Lung microvascular endothelial cell (primary cell): ENCODE measurements at places on chromosomes 4 and X. TPM values are rescaled to one million over a fixed set of nuclear protein-coding genes. Genes with fewer than 3 reads are reported as not detected.
A peak's percentile ranks its signal among the peaks of the same experiment; 100 is the strongest.

Gene CRLF2
- not detected in 2 replicates for total RNA-seq

- peak; percentile 21 for DNase-seq
Measured at GRCh38 chrX:44343412-44344141, at the start of gene EFHC2. Gene EFHC2 (minus strand): TSS chrX:44343672. CDS start chrX:44343588, 84 bp downstream.

- DNase-seq, result no peak
Measured at GRCh38 chr4:55830716-55831115, 11.1 kb downstream of the EXOC1L start.

DNA sequence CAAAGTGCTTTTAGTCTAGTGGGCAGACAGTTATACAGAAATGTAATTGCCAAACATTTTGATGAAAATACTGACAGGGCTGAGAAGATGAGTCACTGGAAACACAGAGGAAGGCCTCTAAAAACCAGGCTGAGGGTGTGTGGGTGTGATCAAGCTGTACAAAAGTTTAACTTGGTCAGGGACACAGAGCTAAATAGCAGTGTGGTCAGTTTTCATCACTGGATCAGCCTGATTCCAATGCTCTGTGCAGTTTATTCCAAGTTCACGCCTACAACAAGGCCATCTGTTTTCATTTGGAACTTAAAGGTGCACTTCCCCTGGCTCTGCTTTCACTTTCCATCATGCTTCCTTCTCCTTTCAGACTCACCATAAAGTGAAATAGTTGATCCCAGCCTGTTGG lies 10.6 kb downstream of the CENPVL3 start:
- DNase-seq, result no peak

DNA sequence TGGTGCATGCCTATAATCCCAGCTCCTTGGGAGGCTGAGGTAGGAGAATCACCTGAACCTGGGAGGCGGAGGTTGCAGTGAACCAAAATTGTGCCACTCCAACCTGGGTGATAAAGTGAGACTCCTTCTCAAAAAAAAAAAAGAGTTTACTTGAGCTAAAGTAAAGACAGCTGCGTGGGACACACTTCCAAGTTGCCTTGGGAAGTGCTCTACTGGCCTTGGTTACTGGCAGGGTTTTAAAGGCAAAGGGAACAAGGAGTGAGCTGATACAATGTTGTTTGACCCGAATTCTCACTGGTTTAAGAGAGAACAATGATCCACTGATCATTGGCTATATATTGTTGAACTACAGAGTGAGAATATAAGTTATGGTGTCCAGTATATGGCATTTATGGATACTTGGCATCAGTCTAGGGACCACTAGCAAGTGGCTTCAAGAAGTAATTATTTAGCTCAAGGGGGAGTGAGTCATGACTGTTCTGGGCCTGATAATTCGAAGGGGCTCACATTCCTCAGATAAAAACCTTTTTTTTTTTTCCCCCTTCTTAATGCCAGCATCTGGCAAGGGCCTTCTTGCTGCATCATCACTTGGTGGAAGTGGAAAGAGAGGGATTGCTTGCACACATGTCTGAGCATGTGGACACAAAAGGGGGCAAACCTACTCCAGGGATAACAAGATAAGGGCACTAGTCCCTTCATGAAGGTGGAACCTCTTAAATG lies 32.3 kb downstream of the GRK4 start:
- DNase-seq, result no peak

DNA sequence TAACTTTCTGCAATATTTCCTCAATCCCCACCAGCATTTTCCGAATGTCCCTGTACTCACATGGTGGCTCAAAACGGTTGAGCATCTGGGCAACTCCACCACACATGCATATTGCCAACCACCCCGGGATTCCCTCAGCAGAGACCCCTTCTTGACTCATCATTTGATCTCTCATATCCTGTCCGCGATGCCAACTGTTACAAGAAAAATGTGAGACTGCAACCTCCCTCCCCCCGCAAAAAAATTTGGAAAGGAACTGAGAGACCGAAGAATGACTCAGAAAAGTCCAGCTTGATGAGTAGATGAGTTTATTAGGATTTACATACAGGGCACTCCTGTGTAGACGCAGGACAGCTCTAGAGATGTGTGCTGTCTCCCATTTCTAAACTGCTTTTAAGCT lies 561.4 kb downstream of the ZIC3 start:
- DNase-seq, result no peak

- DNase-seq, result peak; percentile 31
Measured at GRCh38 chrX:74420196-74421035, 877 bp upstream of the SLC16A2 start.
